Stimulated activated CD8-positive, alpha-beta memory T cell treated with anti-CD3 and anti-CD28 coated beads, Interleukin-2, amount 100 ng/mL, for 1 hour (primary cell): ENCODE measurements at places on chromosomes 3 and 15.

DNA sequence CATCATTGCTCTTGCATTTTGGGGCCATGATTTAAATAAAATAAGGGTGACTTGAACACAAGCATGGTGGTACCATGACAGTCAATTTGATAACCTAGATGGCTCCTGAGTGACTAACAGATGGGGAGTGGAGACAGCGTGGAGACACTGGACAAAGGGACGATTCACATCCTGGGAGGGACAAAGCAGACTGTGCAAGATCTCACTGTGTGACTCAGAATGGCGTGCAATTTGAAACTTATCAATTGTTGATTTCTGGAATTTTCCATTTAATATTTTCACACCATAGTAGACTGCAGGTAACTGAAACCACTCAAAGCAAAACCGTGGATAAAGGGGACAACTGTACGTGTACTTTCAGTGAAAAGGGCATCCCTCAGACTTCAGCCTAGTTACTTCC is 25.5 kb downstream of the MCCC1 start:
- DNase-seq = no peak

GRCh38 chr3:73609655-73610054 is 15.1 kb downstream of the PDZRN3 start:
- DNase-seq = no peak

- DNase-seq = no peak
These were observed 152.3 kb upstream of the SNTN start for GRCh38 chr3:63500196-63500595.

GRCh38 chr15:89822026-89822425 is 7.4 kb upstream of the ANPEP start:
- DNase-seq = no peak

DNA sequence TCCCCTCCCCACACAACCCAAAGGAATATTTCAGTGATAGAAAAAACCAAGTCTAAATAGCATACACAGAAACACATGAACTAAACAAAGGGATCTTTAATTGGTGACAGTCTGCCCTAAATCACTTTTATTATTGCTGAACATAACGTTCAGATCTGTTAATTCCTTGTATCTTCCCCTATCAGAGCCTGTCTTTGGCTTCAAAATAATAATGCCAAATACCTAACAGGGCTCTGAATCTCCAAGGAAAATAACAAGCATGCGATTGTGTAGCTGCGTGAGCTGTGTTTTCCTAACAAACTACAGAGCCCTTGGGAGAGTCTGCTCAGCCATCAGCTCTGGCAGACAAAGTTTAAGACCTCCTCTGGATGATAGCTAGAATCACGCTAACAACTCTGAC is 1010.1 kb downstream of the ROBO1 start:
- DNase-seq = no peak

- no peak for DNase-seq
These were observed 26.3 kb downstream of the ZBTB38 start for GRCh38 chr3:141394560-141394959.

DNA sequence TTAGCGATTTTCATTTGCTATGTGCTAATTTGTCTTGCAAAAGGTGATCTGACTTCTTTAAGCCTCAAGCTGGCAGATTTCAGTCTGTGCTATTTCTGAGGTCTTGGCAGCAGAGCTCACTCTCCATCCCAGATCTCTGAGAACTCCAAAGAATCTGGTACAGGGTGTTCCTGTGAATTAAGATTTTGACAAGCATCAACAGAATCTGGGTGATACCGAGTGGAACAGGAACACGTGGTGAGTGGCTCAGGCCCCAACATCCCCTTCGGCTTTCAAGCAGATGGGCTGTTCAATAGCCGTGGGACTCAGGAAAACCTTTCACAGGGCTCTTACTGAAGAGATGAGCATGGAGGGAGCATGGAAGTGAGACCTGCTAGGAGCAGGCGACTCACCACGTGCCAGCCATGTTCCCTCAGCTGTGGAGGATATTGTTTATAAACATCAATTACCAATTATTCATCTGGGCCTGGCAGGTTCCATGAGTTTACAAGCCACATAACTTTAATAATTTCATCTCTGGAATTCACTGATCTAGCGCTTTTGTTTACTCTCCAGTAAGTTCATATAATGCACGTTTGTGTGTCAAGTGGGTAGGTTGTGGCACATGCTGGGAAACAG is 103.4 kb upstream of the SELENOK start:
- DNase-seq = no peak

- peak; percentile 4 for DNase-seq
These were observed 27.3 kb upstream of the DMXL2 start for GRCh38 chr15:51649659-51650521.

- no peak for DNase-seq
These were observed 45.3 kb upstream of the RYK start for GRCh38 chr3:134295930-134296329.

- DNase-seq = no peak
These were observed 203.7 kb downstream of the ABHD5 start for GRCh38 chr3:43894176-43895049.
